ENCODE measurements at places on chromosomes 3 and 15.

DNA sequence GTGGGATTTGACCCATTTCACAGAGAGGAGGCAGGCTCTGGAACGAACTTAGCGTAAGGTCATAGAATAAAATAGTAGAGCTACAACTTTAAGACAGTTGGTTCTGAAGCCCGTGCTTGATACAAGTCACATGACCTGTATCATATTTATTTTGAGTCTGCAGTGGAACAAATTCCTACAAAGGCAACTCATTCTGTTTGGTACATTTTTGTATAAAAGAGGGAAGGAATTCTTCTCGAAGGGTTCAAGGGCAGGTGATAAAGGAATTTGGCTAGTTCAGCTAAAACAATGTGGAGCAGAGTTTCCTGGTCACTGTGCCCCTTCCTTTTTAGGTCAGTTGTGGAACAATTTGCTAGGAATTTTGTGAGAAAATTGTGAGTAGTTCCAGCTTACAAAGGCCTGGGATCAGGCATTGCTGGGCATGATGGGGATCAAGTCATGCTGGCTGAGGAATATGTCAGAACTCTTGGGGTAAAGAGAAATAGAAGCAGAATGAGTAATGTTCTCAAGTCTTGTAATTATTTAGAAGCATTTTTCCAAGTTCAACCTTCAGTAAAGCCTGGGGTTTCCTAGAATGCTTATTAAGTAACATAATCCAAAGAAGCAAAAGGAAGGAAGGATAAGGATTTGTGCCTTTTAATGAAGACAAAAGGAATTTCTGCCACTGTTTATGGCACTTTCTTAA is 19.1 kb downstream of the USP3 start:
- no peak for DNase-seq

DNA sequence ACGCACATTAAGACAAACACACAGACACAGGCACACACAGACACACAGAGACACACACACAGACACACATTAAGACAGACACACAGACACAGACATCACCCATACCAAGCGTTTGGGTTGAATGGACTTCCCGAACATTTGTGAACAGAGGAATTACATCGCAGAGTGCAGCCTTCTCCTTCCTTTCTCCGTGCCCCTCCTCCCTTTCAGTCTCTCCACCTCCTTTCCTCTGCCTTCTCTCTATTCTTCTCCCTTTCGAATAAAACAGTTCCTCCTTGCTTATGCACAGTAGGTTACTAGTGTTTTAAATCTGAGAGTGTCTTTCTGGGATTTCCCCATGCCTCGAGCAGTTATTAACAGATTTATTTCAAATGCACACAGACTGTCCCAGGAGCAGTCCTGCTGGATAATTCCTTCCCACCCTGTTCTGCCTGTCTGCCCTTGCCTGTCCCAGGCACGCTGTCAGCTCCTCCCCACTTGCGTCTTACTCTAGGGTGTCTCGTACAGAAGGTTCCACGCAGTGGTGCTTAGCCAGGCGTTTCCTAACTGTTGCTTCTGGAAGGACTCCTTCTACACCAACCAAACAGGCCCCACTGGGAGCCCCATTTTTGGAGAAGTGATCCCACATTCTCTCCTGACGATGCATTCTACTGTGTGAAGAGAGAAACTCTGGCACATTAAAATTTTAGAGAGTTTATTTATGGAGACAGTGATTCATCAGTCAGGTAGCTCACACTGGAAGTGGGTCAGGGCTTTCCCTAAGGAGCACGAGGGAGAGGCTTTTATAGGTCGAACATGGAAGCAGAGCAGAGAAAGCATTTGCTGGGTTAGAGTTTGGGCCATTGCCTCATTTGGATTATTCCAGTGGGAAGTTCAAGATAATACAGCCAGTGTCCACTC is 163.8 kb downstream of the SV2B start:
- DNase-seq = no peak

DNA sequence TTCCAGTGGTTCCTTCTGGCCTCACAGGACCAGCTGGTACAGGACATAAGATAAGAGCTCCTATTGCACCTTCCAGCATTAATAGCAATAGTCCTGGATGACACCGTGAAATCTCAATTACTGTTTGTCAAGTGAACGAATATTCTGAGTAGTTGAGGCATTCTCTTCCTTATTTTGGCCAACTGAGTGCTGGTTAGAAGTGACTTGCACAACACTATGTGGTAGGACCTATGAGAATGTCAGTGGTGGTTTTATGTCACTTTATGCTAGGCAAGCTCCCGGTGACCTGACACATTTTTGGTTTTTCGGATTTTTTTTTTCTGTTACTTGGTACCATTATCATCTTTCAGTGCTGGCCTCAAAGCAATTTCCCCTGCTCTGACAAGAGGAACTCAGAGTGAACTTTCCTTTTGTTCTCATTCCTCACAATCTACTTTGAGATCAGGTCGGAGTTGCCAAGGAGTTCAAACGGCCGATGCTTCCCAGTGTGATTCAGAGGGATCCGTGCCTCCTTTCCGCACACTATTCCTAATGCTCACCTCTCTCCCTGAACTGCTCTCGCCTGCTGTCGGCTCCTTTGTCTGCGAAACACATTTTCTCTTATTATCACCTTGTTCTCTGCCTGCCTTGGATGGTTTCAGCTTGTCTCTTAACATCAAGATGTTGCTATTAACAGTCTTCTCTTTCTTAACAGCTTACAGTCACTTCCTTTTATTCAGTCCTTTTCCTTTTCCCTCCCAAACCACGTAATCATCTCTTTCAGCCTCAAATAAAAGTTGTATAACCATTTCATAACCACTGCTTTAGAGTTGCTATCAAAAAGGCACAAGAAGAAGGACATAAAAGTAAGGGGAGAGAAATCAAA is 35.8 kb downstream of the QTRT2 start:
- DNase-seq = no peak

- DNase-seq = no peak
These were observed 882 bp downstream of the JMJD7 start for GRCh38 chr15:41828807-41829141.

DNA sequence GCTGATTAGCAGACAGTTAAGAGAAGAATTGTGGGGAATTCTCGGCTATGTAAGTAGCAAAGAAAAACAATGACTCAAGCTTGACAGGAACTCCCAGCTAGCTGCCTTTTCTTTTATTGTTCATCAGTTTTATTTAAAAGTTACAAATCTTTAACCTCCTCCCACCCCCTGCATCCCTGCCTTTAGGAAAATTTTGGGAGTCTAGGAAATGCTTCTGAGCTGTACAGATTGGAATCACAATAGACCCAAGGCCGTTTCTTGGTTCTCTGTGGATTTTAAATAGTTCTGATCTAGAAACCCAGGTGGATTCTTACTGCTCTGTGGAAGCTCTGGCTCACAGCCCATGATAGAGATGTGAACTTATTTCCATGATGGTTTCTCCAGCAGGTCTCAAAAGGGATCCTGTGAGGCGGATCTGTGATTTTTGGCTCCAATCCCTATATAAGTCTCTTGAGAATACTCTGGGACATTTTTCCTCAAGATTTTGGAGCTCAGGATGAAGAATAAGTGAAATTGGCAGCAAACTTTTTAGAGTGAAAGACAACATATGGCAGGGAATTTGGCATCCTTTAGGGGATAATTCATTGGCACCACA is 312.3 kb downstream of the EPHA3 start:
- DNase-seq = no peak

GRCh38 chr15:69576035-69576526 is 123.5 kb downstream of the RPLP1 start:
- DNase-seq = no peak

GRCh38 chr15:93708724-93709445 is 522.5 kb upstream of the MCTP2 start:
- no peak for DNase-seq

DNA sequence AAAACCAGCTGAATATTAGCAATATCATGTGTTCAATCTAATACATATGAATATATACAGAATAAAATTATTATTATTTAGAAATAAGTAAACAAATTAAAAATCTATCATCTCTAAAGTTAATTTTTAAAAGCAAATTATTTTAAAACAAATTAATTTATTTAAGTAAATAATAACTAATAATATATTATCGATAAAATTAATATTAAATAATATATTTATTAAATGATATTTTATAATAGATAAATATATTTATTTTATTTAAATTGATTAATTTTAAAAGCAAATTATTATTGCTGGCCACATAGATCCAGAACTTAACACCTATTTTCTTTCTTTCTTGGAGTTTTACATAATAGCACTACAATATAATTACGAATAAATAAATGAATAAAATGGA is 22.2 kb downstream of the RTP3 start:
- no peak for DNase-seq
